ENCODE measurements at places on chromosomes 7 and 10.

GRCh38 chr10:24396396-24396795, 187.5 kb downstream of the KIAA1217 start:
- DNase-seq, result no peak

GRCh38 chr7:75637854-75638593, 100.7 kb downstream of the HIP1 start:
- DNase-seq, result no peak

GRCh38 chr10:2949948-2950354, 117.4 kb upstream of the PFKP start:
- no peak for DNase-seq

- no peak for DNase-seq
These were observed 11.6 kb upstream of the ADD3 start for GRCh38 chr10:109996225-109996624.

DNA sequence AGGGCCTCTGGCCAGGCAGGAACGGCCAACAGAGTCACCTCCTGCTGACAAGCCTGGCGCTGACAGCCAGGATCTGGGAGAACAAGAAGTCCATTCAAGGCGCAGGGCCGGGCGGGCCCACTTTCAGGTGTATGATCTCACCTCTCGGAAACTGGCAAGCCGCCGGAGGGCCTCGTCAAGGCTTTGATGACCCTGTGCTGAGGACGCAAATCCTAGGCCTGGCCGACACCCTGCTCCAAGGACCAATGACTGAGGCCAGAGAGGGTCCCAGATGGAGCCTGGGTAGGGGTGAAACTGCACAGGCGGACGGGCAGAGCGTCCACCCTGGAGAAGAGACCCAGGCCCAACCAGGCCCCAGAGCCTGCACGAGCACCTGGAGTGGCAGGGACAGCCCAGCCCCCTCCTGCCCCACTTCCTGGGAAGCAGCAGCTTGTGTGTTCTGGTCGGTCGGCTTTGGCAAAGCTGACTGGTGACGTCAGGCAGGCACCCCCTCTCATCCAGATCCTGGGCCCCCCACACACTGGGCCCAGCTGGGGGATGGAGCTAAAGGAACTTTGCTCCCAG, 30.6 kb downstream of the MYL10 start:
- DNase-seq, result peak; percentile 76
